Activated naive CD8-positive, alpha-beta T cell treated with anti-CD3 and anti-CD28 coated beads, Interleukin-2, amount 50 U/mL, for 24 hours (primary cell): ENCODE measurements at places on chromosomes 5 and 9.

DNA sequence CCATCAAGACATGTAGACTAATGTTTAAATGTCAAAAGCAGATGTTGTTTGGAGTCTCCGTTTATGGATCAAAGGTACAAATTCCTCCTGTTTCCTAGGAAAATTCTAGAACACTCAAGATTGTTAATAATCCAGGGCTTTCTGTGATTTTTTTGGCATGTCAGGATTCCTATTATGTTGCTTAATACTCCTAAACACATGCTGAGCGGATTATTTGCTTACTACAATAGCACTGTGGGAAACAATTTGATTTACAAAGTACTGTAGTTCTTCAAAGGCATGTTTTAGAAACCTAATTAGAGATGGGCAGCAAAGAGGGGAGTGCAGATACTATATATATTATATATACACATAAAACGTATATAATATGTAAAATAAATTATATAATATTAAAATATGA lies 19.0 kb upstream of the SCAMP1 start:
- DNase-seq: no peak

- no peak for DNase-seq
These were observed 83.2 kb downstream of the CDH18 start for GRCh38 chr5:19904766-19905165.

DNA sequence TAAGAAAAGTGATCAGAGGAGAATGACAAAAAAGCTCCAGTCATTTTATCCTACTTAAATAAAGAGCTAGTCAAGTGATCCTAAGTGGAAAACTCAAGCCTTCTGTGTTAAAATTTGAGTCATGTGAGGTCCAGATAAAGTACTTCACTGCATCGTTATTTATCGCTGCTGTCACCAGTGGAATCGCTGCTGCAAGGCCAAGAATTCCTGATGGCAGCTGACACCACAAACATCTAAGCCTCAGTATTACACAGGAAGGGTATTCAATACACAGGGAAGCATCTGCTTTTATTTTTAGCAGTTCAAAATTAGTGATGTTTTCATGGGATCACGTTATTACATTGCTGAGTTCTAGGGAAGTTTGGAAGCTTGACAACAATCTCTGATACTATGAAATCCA lies 190.3 kb downstream of the GOLPH3 start:
- no peak for DNase-seq

GRCh38 chr5:33936381-33937016 lies at the start of gene RXFP3:
Gene RXFP3 (plus strand): TSS chr5:33936386. CDS start chr5:33936741, 355 bp downstream.
- no peak for DNase-seq

- DNase-seq: no peak
These were observed 280.8 kb downstream of the FANCC start for GRCh38 chr9:95036676-95037075.

DNA sequence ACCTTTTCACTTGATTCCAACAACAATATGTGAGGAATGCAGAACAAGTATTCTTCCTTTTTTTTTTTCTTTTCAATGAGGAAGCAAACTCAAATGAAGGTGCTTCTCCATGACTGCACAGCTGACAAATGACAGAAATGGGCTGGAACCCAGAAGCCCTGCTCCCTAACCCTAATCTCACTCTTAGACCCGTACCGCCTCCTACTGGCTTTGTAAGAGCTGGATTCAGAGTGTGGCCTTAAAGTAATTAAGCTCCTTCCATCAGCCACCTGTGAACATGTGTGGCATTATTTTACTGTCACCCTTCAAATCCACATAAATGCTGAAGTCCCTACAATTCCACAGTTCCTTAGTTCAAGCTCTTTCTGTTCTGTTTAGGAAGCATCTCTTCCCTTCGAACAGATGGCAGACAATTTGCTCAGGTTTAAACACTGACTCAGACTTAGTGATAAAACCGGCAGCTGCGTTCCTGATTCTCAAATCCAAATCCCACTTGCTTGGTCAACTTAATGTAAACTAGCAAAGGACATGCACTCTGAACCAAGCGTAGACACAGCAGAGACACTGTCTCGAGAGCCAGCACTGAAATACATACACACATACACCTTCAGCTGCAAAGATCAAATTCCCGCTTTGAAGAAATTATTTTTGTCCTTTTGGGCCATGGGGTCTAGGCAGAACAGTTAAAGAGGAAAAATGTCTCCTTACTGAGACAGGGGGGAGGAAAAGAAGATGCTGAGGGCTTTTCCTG lies 316.7 kb upstream of the TLE4 start:
- DNase-seq: no peak

- no peak for DNase-seq
These were observed 22.1 kb upstream of the FAM13B start for GRCh38 chr5:138054847-138055558.

- DNase-seq: no peak
These were observed 181.0 kb upstream of the NFIL3 start for GRCh38 chr9:91604451-91605179.

DNA sequence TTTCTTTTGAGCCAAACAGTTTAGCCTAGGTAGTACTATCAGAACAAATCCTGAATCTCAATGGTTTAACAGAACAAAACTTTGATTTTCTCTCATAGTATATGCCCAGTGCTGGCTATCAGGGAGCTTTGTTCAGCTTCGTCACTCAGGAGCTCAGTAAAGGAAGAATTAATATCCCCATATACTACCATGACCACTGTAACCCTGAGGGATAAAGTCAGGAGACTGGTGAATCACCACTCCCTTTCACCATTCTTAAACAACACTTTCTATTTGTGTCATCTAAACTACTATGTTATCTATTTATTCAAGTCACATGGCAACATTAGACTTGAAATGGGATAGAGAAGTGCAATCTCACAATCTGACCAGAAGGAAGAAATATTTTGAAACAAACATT lies 522.6 kb upstream of the COX7C start:
- DNase-seq: no peak

DNA sequence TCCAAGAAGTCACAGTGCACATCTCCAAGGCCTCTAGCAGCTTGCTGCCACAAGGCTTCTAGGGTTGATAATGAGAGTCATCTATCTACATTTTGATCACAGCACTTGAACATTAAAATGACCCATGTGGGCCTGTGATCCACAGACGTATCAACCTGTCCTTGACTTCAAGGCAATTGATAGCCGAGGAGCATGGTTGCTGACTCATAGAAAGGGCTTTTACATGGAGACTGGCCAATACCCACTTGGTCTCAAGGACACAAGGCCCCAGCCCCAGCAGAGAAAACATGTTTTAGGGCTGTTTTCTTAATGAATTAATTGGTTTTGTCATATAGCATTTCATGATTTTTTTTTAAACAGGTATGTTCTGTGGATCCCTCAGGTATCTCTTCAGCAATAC lies 314.0 kb downstream of the SEMA5A start:
- DNase-seq: no peak

DNA sequence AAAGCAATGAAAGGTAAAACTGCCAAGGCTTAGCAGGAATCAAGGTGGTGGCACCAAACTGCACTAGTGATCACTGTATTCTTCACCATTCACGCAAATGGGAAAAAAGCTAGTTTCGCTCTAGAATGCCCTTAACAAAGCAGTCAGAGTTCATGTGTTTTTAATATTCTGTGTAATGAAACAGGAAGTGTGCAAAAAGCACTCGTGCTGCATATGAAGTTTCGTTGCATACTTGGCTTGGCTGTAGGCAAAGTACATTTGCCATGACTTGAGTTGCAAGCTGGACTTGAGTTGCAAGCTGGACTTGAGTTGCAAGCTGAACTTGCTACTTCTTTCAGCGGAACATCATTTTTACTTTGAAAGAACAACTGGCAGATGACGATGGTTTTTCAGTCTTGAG lies 55.4 kb downstream of the FOXI1 start:
- no peak for DNase-seq

DNA sequence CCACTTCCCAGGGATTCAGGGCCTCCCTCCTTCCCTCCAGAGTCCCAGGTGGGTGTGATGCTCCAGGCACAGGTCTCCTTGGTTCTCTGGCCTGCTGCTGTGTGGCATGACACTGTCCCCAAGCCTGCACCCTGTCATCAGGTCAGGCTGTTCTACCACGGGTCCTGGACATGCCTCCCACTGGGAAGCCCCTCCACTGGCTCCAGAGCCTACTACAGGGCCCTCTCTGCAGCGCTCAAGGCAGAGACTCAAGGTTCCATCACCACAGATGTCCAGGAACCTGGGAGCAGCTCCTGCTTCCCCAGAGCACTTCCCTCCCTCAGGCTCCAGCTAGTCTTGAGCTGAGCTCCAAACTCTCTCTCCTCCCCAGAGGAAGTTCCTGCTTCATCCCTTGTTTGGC lies 237.3 kb downstream of the PBX3 start:
- DNase-seq: no peak

GRCh38 chr5:151123897-151124751 lies 33.5 kb downstream of the ANXA6 start:
- peak; percentile 70 for DNase-seq

- no peak for DNase-seq
These were observed 23.8 kb downstream of the DAB2 start for GRCh38 chr5:39400713-39401578.

GRCh38 chr5:176785184-176786145 lies 24.9 kb upstream of the UNC5A start:
- no peak for DNase-seq

GRCh38 chr9:129900263-129901027 lies 65.2 kb downstream of the USP20 start:
- DNase-seq: no peak

- DNase-seq: no peak
These were observed 12.9 kb upstream of the RHOBTB3 start for GRCh38 chr5:95718203-95718602.
